ENCODE measurements at places on chromosomes 2 and 18. TPM values are rescaled to one million over a fixed set of nuclear protein-coding genes. Genes with fewer than 3 reads are reported as not detected.

- DNase-seq: no peak
Measured at GRCh38 chr2:11186145-11186544, 30.9 kb downstream of the SLC66A3 start.

DNA sequence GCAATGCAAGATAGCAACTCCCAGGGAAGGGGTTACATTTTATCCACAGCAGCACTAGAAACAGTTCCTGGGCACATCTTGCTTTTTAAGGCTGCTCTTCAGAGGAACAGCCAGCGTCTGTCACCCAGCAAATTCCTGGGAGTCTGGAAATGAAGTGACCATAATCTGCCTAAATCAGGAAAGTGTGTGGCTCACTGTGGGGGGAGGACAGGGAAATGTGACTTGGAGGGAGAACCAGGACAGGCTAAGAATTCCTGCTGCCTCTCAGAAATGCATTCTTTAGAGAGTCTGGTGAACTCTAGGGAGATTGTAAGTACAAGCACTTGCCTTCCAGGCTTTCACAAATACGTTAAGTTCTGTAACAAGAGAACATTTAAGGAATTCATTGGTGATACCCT is 364.3 kb upstream of the SPHKAP start:
- DNase-seq: no peak

The RAB31 gene
- 7.8 TPM for total RNA-seq

The AMMECR1L gene
- total RNA-seq: 6.4 TPM

GRCh38 chr2:12694990-12695774 is 21.6 kb upstream of the TRIB2 start:
- no peak for DNase-seq

DNA sequence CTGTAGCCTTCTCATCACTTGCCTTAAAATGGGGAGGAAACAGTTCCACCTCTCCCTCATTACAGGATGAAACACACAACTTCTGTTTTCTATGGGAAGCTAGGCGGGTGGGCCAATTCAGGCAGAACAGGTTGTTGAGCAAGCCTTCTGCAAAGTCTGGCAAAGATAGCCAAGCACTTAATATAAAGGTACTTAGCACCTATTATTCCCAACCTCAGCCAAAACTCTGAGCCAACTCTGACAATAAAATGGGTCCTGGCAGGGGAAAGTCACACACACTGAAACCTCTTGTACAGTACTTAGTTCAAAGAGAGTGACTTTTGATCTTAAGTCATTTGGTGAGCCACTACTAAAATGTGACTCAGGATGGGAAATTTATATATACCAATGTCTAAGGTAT is 15.8 kb upstream of the SOCS6 start:
- DNase-seq: no peak

DNA sequence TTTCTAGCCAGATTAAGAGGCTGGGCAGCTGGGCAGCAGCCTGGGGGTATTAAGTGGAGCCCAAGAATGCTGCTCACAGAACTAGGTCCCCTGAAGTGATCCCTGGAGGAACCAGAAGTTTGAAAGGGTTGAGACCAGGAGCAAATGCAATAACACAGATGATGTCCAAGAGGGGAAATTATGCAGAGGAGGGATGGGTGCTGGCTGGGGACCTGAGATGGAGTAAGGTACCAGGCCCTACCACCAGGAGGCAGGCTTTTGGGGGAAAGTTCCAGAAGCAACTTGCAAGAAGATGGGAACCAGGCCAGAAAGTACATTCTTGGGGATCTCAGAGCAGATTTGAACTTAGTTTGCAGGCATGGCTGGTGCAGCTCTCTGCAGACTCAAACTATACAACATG is 175.1 kb downstream of the NCK2 start:
- DNase-seq: no peak

DNA sequence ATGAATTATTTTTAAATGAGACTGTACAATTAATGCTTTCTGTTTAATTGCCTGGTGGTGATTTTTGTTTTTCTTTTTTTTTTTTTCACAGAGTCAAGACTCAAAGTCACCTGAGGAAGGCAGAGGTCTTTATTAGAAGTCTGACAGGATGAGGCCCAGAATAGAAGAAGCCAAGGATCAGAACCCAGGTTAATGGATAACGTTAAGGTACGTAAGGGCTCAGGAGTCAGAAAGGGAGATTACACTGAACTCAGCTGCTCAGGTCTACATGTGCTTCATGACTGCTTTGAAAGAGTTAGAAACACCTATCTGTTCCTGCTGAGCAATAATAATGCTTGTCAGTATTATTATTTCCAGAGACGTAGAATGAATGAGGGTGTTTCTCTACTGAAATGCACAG is 196.5 kb downstream of the LRATD1 start:
- no peak for DNase-seq

The CD226 gene
- total RNA-seq: 1.5 TPM

- no peak for DNase-seq
Measured at GRCh38 chr2:144339048-144339447, 180.9 kb downstream of the ZEB2 start.

The MAP3K19 gene
- not detected for total RNA-seq

DNA sequence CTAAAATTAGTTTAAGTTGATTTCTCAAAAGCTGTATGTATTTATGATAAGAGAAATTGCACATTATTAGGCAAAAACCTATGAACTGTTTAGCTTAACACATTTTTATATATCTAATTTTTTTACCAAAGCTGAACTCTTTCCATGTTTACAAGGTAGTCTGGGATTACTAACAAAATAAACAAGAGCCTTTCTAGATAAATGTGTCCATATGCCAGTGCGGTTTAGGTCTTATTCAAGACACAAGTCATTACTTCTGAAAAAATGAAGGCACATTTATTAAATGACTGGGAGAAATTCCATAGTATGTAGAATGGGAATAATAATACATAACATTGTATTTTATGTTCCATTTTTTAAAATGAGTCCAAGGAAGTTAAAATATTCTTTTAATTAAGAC is 82.0 kb downstream of the DPP4 start:
- DNase-seq: no peak
